ENCODE measurements at places on chromosomes 1 and 21.

- no peak for DNase-seq
Observed at GRCh38 chr1:113977906-113978305, 1.4 kb upstream of the OLFML3 start.

DNA sequence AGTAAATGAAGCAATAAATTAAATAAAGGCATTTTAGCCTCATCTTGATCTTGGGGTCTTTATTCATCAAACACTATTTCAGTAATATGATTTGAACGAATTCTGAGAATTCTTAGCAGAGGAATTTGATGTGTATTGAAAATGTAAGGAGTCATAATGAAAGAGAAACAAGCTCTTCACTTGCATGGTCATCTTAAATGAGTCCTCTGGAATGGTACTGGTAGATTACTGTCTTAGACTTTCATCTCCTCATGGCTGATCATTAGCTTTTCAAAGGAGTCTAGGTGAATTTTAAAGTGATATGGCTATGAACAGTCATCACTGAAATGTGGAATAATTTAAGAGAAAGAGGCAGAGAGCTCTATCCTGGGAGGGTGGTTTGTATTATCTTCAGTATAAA lies 30.0 kb downstream of the PRRC2C start:
- no peak for DNase-seq

- DNase-seq, result no peak
Observed at GRCh38 chr1:56409112-56409691, 170.2 kb downstream of the PLPP3 start.

GRCh38 chr1:112636056-112636455 lies 16.4 kb downstream of the CAPZA1 start:
- DNase-seq, result no peak

DNA sequence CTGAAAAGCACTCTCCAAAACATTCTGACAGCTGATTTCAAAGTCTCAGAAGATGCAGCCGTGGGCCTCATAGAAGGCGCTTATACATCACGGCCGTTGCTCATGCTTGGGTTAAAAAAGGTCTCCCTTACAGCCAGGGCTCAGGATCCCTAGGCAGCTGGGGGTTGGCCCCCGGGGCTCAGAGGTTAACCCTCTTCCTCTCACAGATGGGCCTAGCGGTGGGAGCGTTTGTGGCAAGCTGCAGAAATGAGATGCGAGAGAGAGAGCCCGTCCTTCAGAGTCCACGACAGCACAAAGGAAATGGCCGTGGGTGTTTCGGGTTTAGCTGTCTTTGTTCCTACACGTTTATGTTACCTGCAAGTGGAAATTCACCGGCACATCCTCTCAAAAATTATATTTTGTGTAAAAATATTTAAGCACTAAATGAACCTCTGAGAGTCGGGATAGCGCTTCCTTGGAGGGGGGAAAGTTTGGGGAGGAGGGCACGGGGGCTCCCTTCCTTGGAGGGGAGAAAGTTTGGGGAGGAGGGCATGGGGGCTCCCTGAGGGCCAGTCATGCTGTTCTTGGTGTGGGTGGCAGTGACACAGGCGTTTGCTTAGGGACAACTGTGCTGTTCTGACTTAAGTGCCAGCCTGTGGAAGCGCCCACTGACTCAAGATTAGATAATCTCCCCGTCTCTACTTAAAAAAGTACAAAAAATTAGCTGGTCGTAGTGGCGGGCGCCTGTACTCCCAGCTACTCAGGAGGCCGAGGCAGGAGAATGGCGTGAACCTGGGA lies 20.5 kb upstream of the PRDM15 start:
- peak; percentile 34 for DNase-seq

DNA sequence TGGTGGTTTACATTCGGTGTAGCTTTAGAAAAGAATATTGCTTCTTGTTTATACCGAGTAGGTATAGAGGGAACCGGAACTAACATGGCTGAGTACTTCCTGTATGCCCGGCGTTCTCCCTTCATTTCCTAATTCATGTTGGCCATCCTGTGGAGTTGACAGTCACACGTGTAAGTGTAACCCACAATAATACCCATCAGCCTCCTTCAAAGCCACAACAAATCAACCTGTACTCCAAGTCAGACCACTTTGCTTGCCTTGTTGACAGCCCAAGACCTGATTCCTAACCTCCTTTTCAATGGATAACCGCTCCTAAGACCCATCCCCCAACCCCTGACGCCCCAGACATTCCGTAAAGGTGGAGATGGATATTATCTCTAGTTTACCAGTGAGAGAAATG lies 42.1 kb downstream of the UBE2U start:
- DNase-seq, result no peak

DNA sequence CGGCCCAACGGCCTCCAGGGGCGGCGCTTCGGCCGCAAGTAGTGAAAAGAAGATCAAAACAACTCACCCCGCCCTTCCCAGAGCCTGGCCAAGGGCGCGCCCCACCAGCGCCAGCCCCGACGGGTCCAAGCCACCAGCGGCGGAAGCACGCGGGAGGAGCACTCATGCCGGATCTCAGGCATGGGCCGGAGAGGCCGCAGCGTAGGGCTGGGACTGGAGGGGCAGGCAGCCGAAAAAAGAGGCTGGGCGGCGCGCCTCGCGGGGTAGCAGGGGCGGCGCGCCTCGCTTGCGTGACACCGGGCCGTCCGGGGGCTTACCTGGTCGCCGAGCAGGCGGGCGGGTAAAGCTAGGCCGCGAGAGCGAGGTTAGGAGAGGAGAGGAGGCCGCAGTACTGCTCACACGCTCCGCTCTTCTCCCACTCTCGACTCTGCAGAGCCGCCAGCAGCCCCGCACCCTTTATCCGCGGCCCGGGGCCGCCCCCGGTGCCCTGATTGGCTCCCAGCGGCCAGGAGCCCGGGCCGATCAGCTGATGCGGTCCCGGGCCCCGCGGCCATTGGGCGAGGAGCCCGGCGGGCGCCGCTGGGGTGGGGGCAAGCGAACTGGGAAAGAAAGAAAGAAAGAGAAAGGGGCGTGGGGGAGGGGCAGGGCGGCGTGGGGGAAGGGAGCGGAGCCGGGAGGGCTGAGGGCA lies at the start of gene GLUL:
Gene GLUL (minus strand): TSS at position 429 of the 688 bp plus-strand sequence. CDS start 3,053 bp downstream, outside the sequence.
- peak; percentile 81 for DNase-seq

GRCh38 chr1:115364046-115364779 lies 26.2 kb upstream of the NGF start:
- DNase-seq, result no peak

GRCh38 chr1:1430114-1430982 lies 5.1 kb upstream of the VWA1 start:
- no peak for DNase-seq

DNA sequence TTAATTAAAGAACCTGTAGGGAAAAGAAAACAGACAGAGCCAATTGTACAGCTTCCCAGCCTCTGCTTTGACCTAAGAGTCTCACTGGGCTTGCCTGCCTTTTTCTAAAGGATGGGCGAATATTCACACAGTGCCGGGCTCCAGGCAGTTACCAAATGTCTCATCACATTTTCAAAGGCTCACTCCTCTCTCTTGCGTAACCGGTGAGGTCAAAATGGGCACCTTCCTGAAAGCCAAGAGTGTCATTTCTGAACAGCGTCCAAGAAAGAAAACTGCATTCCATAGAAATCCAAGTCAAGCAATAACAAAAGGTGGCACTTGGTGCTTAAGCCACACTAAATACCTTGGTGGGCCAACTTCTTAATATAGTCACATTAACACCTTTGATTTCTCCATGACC lies 710 bp upstream of the PALMD start:
- no peak for DNase-seq

DNA sequence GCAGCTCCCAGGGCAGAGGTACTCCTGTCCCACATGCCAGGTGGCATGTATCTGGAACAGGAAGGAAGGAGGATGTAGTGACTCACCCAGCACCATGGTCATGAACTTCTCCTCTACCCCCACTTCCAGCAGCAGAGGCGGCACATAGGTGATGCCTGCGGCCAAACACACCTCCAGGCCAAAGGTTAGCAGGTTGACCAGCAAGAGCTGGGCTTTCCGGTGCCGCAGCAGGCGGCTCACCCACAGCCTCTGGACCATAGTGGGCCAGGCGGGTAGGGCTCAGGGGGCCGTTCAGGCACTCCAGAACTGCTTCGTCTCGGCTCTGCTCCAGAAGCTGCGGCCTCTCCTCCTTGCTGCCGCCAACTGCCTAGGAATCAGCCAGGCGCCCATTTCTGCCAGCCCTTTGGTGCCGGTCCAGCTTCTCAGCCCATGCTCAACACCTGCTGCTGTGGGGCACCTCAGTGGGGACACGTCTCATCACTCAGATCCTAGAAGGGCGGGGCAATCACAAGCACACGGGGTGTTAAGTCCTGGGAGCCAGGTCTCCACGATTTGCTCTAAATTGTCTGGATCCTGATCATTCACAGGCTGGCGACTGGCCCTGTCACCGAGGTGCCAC lies 15.8 kb downstream of the SLC45A3 start:
- no peak for DNase-seq

DNA sequence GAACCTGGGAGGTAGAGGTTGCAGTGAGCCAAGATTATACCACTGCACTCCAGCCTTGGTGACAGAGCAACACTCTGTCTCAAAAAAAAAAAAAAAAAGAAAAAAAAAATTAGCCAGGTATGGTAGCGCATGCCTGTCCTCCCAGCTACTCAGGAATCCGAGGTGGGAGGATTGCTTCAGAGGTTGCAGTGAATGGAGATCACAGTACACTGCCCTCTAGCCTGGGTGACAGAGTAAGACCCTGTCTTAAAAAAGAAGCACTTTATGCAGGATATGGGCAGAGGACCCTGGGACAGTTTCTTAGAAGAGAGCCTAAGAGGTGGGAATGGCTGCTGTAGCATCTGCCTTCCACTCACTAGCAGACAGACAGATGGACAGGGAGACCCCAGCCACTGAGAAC lies 23.0 kb downstream of the IQGAP3 start:
- no peak for DNase-seq

DNA sequence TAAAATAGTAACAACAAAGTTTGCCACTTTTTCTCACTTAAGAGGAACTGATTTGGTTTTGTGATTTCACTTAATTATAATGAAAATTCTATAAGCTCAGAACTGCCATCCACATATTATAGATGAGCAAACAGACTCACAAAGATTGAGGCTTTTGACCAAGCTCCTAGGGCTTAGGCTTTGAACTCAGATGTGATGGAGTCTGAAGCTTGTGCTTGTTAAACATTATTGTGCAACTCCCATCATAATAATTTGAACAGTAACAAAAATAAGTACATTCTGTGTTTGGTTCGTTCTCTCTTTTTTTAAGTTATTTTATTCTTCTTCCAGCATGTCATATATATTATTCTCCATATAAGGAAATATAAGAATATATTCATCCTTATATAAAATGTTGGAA lies 403.4 kb downstream of the PTPRC start:
- no peak for DNase-seq

GRCh38 chr1:153833171-153833570 lies 58.0 kb downstream of the SLC27A3 start:
- no peak for DNase-seq

- peak; percentile 87 for DNase-seq
Observed at GRCh38 chr1:202160377-202160940, at the start of gene PTPN7. Gene PTPN7, minus strand, starts transcription at chr1:202160602. Its CDS starts 1,200 bp downstream, at chr1:202159402.

GRCh38 chr1:32892368-32893197 lies 6.3 kb downstream of the HPCA start:
- DNase-seq, result peak; percentile 26

GRCh38 chr1:204702552-204703267 lies 17.2 kb upstream of the LRRN2 start:
- no peak for DNase-seq

- DNase-seq, result no peak
Observed at GRCh38 chr1:79791488-79792218, 785.1 kb upstream of the ADGRL4 start.

DNA sequence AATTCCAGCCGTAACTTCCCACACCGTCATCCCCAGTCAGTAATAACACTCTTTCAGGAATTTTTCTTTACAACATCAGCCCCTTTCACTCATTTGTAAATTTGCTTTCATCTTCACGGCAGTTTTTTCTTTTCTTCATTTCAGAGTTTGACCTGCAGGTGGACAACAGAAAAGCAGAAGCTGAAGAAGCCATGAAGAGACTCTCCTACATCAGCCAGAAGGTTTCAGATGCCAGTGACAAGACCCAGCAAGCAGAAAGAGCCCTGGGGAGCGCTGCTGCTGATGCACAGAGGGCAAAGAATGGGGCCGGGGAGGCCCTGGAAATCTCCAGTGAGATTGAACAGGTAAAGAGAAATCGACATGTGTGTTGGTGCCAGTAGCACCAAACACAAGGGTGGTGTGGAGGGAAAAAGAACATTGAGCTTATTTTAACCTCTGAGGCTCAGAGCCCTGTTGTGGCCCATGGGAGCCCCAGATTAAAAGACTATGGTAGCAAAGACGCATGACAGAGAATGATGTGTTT lies 53.2 kb downstream of the LAMC2 start:
- no peak for DNase-seq

GRCh38 chr1:163747261-163747660 lies 425.5 kb downstream of the NUF2 start:
- no peak for DNase-seq

- DNase-seq, result no peak
Observed at GRCh38 chr21:41168391-41169257, 664 bp downstream of the BACE2 start.

DNA sequence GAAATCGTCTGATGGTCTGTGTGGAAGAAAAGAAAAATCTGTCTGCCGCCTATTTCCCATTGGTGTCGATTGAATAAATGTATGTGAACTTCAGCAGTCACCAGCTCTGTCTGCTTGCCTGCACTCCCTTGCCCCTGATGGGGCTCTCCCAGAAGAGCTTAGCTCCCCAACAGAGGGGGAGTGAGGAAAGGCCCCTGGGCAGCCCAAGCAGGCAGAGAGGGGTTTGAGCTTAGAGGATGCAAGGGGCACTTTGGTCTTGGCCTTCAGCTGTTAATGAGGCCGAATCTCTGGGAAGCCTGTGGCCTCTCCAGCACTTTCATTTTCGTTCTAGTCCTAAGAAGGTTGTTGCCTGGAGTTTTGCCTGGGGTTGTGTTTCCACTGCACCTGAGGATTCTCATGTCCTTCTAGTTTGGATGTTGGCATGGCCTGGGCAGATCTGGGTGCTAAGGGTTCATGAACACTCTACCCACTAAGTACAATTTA lies 2.8 kb downstream of the FOXD2 start:
- DNase-seq, result no peak

GRCh38 chr1:189550498-189550897 lies 927.2 kb downstream of the BRINP3 start:
- DNase-seq, result no peak

- DNase-seq, result no peak
Observed at GRCh38 chr1:204274446-204274845, 60.7 kb upstream of the GOLT1A start.

DNA sequence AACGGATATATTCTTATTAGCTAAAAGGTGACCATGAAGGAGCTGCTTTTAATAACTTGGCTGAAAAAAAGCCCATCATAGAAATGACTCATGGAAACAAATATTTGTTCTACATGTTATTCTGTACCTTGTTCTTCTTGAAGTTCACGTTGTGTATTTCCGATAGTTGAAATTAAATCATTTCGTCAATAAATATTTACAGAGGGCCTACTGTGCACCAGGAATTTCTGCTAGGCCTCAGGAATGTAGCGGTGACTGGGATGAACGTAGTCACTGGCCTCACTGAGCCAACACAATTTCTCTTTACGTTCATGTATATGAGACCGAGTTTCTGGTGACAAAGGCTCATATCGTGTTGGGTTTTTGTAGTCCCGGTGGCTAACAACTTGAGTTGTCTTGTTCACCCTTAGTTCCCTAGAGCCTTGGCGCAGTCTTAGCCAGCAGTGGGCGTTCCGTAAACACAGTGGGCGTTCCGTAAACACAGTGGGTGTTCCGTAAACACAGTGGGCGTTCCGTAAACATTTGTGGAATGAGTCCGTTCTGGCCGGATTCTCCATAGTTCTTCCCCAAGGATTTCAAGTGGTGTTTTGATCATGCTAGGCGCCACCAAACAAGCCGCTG lies 53.2 kb upstream of the VAMP3 start:
- DNase-seq, result no peak

- DNase-seq, result no peak
Observed at GRCh38 chr1:25504706-25505595, 38.5 kb upstream of the LDLRAP1 start.

GRCh38 chr1:71930511-71930910 lies 351.8 kb downstream of the NEGR1 start:
- DNase-seq, result no peak

All from CD4-positive, alpha-beta T cell treated with Interleukin-6 for 4 hours (primary cell).